ENCODE measurements at places on chromosomes 1 and 21. TPM values are rescaled to one million over a fixed set of nuclear protein-coding genes. Genes with fewer than 3 reads are reported as not detected.

DNA sequence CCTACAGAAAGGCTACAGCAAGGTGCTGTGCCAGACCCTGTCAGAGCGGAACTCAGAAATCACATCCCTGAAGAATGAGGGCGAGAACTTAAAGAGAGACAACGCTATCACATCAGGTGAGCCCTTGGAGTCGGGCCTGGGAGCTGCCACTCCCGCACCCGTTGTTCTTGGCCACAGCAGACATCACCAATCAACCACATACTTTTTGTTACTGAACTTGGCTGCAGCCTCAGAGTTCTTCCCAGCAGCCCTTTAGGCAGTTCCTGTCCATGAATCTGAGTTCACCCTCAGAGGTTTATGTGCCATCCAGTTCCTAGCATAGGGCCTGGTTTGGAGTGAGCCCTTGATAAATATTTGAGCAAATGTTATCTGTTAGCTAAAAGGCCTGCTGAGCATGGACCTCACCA is 61.6 kb downstream of the FHAD1 start:
- no peaks in the 10 kb centered on the region for H3K27me3 ChIP-seq
- no peak for DNase-seq
- H3K27ac ChIP-seq, result no peak overlapping the region
- no peaks in the 10 kb centered on the region for H3K36me3 ChIP-seq
- H3K4me1 ChIP-seq, result no peaks in the 10 kb centered on the region

GRCh38 chr1:238764779-238765178 is 621.6 kb upstream of the CHRM3 start:
- H3K27ac ChIP-seq, result no peak overlapping the region
- H3K4me3 ChIP-seq, result no peak overlapping the region
- H3K36me3 ChIP-seq, result no peaks in the 10 kb centered on the region
- no peaks in the 10 kb centered on the region for H3K4me1 ChIP-seq

GRCh38 chr1:209364716-209365115 is 218.8 kb upstream of the CAMK1G start:
- H3K4me1 ChIP-seq, result no peaks in the 10 kb centered on the region
- H3K36me3 ChIP-seq, result no peaks in the 10 kb centered on the region
- H3K27me3 ChIP-seq, result no peaks in the 10 kb centered on the region
- no peak overlapping the region for H3K27ac ChIP-seq
- no peak for DNase-seq

DNA sequence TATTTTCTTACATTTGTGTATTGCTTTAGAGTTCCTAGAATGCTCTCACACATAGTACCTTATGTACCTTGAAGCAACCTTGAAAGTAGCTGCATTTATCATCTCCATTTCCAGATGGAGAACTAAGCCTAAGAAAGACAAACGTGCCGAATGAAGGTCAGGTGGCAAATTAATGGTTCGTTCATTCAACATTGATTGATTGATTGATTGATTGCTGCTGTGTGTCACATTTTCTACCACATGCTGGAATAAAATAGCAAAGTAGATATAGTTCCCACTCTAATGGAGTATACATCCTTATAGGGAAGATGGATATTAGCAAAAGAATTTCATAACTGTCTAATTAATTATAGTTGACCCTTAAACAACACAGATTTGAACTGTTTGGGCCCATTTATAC is 172.2 kb downstream of the SDCCAG8 start:
- H3K4me1 ChIP-seq, result no peaks in the 10 kb centered on the region
- no peak overlapping the region for H3K4me3 ChIP-seq
- H3K36me3 ChIP-seq, result peaks cover 3% of the 10 kb centered on the region
- DNase-seq, result no peak
- H3K27me3 ChIP-seq, result no peaks in the 10 kb centered on the region

DNA sequence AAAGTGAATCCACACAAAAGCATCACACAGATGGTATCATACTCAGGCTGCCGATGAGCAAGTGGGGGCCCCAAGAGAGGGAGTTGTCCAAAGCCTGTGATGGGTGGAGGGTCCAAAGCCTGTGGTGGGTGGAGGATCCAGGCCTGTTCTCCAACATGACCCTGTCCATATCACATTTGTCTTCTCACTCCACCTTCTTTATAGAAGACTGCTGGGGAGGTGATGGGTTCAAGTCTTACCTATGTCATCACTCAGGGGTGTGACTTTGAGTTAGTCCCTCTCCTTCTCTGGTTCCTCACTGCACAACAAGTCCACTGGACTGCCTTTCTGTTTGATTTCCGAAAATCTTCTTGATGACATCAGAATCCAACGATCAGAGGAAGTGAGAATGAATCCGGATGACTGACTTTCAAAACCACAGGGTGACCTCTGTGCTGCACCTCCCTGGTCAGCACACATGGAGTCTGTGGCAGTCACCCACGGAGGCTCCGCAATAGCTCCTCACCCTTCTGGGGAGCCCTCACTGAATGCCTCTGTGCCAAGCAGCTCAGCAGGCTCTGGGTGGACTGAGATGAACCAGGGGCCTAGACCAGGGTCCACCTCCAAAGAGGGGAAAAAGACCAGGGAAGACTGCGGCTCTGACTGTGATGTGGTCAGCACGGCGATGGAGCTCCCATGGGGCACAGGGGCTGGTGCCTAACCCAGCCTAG is 166.8 kb downstream of the HIVEP3 start:
- H3K36me3 ChIP-seq, result no peaks in the 10 kb centered on the region
- no peak for DNase-seq
- H3K27me3 ChIP-seq, result no peaks in the 10 kb centered on the region
- H3K4me1 ChIP-seq, result no peaks in the 10 kb centered on the region

DNA sequence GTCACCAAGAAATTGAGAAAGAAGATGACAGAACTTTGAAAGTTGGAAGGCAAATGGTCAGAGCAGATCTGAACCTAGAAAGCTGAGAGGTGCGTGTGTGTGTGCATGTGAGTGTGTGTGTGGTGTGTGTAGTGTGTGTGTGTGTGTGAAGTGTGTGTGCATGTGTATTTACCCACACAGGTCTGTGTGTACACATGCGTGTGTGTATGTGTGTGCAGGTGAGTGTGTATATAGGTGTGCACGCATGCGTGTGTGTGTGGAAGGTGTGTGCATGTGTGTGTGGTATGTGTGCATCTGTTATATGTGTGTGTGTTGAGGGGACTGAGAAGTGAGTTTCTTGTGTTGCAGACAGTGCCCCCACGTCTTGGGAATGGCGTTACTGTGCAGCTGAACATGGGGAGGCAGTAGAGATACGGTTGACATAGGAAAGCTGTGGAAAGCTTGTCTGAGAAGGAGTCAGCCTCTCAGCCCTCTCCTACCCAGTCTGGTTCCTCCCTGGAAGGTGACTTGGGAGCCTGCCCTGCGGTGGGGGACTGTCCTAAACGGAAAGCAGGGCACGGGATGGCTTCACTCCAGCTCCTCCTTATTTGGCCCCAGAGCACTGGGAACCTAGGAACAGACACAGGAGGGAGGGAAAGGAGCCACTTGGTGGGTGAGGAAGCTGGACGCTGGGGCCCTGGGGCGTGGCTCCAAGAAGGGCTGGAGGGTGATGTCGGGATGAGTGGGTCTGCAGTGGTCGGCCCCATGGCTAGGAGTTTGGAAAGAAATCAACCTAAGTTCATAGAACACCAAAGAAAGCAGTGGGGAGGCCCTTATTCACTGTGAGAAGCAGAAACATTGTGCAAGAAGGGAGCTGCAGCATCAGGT is 97.2 kb downstream of the PCBP3 start:
- no peak overlapping the region for H3K27ac ChIP-seq
- no peak for DNase-seq
- H3K36me3 ChIP-seq, result no peaks in the 10 kb centered on the region
- no peaks in the 10 kb centered on the region for H3K4me1 ChIP-seq

- H3K27me3 ChIP-seq, result no peaks in the 10 kb centered on the region
- H3K4me1 ChIP-seq, result no peaks in the 10 kb centered on the region
- no peaks in the 10 kb centered on the region for H3K36me3 ChIP-seq
Observed at GRCh38 chr1:178011465-178011828, 41.6 kb upstream of the SEC16B start.

DNA sequence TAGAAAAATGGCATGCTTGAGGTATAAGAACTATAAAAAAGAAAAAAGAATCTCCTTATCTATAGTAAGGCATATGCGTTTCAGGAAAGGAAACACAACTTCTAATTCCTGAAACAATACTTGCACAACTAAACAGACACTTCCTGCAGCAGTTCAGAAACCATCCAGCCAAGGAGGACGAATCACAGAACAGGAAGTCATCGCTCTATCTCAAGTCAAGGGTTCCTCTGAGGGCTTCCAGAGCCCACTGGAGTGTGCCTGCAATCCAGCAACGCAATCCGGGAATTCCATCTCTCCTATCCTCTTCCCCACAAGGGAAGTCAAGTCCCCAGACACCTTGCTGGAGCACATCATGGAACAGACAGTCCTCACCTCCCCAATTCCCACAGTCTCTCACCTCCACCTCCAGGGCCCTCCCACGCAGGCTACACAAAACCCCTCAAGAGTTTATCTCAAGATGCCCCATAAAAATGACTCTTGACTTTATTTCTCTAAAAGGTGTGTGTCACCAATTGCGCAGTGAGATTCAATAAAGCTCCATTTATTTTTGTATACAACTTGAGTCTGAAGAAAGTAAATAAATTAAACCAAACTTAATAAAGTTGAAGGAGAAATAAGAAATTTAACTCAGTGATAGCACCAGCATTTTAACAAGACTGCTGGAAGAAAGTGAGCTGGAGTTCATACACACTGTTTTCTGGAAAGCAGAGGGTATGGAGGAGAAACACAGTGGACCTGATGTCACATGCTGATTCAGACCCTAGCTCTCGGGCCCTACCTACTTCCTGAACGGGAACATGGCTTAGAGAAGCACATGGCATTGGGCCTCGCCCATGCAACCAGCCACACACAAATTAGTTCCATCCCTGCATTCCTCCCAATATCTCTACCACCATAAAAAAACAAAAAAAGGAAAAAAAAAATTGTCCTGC is 39.9 kb downstream of the SIPA1L2 start:
- no peak overlapping the region for H3K4me3 ChIP-seq
- no peak overlapping the region for H3K27ac ChIP-seq
- no peaks in the 10 kb centered on the region for H3K36me3 ChIP-seq

DNA sequence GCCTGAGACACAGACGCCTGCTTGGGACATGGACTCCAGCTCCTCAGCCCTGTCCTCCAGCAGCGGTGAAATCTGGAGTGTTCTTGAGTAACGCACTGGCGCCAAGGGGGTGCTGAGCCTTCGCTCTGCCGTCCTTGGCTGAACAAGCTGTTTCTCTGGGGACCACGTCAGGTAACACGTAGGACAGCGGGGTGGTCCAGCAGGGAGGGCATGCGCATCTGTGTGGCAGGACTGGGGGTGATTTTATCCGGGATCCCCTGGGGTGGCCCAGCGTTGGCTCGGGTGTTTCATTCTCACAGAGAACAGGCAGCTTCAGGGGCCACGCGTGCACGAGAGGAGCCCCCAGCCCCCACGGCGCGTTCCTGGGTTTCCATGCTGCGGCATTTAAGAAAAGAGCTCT is 61.2 kb downstream of the AGPAT3 start:
- H3K4me1 ChIP-seq, result no peaks in the 10 kb centered on the region
- H3K36me3 ChIP-seq, result no peaks in the 10 kb centered on the region
- no peak overlapping the region for H3K4me3 ChIP-seq

- H3K4me3 ChIP-seq, result no peak overlapping the region
- DNase-seq, result no peak
Observed at GRCh38 chr21:36125512-36126207, 9.2 kb upstream of the CBR3 start.

DNA sequence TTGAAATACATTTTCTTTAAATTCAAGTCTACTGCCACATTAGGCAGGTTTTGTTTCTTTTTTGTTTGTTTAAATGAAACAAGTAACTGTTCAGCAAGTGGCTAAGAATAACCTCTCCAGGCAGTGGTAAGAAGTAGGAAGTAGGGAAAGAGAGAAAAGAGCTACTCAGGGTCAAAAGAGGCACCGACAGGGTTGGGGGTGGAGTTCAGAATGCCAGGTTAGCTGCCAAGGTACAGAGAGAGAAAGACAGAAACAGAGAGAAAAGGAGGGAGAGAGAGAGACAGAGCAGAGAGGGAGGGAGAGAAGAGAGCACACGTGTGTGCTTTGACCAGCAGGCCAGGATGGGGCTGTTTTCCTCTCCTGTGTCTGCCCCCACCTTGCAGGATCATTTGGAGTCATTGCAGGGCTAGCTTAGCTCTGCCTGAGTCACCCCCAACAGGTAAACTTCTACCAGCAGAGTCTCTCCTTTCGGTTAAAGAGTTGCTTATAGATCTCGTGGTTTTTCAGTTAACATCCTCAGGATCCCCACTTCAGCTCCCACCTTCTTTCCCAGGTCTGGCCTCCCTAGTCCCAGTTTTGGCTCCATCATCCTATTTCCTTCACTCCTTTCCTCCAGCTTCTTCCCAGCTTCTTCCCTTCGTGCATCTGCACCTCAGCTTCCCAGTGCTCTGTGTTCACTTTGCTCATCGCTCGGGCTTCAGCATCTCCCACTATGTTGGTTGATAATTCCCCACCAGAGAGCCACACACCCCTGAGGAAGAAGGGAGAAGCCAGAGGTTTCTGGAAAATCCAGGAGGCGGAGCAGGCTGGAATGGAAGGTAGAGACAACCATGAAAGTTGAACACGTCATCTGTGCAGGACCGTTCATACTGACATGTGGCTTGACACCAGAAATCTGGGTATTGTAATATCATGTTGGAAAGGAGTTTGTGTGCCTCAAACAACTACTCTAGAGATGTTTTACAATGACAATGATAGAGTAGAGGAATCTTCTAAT is 21.8 kb upstream of the RAB4A start:
- H3K4me3 ChIP-seq, result no peak overlapping the region
- no peaks in the 10 kb centered on the region for H3K36me3 ChIP-seq
- no peaks in the 10 kb centered on the region for H3K4me1 ChIP-seq

DNA sequence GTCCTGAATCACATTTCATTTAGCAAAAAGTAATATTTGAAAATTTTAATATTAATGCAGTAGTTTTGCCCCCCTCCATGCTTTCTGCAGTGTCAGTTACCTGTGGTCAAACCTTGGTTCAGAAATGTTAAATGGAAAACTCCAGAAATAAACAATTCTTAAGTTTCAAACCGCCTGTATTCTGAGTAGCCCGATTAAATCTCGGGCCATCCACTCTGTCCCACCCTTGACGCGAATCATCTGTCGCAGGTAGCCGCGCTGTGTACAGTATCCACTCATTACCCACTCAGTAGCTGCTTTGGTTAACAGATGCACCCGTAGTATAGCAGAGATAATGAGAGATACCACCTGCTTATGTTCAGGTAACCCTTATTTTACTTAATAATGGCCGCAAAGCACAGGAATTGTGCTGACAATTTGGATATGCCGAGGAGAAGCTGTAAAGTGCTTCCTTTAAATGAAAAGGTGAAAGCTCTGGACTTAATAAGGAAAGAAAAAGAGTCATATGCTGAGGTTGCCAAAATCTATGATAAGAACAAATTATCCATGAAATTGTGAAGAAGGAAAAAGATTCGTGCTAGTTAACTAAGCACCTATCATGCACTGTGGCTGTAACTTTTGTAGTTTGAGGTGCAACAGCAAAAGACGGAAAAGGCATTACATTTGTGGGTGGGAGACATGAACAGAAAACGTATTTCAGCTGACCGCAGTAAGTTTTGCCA is 889 bp upstream of the SCYL3 start:
- H3K4me3 ChIP-seq, result peak overlapping the region; percentile 97
- peaks cover 6% of the 10 kb centered on the region for H3K4me1 ChIP-seq
- no peak for DNase-seq

HHAT gene
- 1.2 TPM for total RNA-seq

PDPN gene
- 8.5 TPM for total RNA-seq

A3GALT2 gene
- not detected for total RNA-seq

THEM5 gene
- not detected for total RNA-seq

RNF186 gene
- not detected for total RNA-seq

C1QTNF12 gene
- not detected for total RNA-seq
